ENCODE measurements at places on chromosomes 1 and 21.
A peak's percentile ranks its signal among the peaks of the same experiment; 100 is the strongest.

DNA sequence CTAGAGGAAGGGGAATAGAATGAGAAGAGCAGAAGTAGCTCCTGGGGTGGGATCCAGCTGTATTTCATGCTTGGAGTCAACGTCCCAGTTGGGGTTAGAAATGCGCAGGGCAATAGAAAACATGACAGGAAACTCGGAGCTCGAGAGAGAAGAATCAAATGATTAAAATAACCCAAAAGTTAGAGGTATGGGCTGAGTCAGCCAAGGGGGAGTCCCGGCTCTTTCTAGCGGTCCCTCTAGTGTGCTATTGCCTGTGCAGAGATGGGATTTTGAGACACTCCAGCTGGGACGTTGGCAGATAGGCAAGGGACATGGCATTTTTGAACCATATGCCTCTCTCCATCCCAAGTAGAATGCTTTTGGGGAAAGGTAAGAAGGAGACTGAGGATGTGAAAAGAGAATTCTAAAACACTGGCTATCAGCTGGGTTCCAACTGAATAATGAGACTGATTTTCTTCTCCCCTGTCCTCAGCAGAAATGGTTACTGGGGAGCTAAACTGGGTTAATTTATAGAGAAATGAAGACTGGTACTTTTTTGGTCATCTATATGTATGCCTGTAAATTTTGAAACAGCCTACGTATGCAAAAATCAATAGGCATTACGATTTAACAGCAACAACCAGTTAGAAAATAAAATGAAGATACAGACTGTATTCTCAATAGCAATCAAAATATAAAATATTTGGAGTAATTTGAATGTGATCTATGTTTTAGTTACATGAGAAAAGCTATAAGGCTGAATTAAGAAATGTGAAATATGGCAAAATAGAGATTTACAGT is 7.0 kb upstream of the VPS26C start:
- no peak for DNase-seq

DNA sequence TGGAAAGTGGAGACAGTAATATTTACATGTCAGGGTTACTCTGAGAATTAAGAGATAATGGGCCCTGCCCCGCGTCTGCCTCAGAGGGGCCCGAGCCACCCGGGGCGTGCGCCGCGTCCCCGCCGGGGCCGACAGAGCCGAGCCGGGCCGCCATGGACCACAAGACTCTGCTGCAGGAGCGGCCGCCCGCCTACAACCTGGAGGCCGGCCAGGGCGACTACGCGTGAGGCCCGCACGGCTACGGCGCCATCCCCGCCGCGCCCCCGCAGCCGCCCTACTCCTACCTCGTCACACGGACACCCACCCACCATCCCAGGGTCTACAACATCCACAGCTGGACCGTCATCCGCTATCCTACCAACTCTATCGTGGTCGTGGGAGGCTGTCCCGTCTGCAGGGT is 35.1 kb upstream of the LRRC39 start:
- no peak for DNase-seq

DNA sequence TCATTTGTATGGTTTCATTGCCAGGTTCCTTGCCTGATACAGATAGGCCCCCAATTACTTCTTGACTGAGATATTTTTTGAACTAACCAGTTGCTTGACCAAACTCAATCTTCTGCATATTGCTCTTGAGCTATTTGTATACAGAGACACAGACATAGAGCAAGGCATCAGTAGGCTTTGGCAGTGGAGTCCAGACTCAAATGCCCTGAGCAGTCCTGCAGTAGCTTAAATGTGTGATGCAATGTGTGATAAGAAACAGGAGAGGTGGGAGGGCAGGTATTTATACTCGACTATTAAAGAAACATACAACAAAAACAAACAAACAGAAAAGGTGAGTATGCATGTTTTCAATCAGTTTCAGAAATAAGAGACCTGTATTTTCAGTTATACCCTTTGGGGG is 197.9 kb upstream of the DAB1 start:
- DNase-seq = no peak

DNA sequence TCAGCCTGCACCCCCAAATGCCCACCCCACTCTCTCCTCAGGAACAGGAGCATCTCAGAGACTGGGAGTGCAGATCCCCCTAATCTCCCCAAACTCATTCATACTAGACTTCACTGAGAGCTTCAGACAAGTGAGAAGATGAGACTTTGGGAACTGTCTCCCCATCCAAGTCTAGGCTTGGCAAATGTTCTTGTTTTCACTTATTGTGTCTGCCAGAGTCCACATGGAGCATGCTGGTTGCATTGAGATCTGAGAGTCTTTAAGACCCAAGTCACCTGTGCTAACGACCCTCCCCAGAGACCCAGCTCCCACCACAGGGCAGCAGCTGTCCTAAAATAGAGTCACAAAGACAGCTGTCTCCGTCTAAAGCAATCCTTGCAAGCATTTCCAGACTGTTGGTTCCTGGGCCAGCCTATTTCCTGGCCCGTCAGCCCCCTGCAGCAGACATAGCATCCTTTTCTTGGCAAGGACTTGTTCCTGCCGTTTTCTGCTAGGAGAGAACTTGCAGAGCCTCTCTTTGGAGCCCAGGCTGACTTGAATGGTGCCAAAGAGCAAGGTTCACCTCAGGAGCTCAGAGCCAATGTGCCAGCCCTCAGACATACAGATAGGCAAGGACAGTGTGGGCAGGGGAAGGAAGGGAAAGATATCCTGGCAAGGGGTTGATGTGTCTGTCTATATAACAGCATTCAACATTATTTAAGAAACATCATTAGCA is 1.9 kb upstream of the CNTN2 start:
- DNase-seq = no peak

GRCh38 chr1:208851366-208851765 is 607.2 kb upstream of the PLXNA2 start:
- DNase-seq = no peak

DNA sequence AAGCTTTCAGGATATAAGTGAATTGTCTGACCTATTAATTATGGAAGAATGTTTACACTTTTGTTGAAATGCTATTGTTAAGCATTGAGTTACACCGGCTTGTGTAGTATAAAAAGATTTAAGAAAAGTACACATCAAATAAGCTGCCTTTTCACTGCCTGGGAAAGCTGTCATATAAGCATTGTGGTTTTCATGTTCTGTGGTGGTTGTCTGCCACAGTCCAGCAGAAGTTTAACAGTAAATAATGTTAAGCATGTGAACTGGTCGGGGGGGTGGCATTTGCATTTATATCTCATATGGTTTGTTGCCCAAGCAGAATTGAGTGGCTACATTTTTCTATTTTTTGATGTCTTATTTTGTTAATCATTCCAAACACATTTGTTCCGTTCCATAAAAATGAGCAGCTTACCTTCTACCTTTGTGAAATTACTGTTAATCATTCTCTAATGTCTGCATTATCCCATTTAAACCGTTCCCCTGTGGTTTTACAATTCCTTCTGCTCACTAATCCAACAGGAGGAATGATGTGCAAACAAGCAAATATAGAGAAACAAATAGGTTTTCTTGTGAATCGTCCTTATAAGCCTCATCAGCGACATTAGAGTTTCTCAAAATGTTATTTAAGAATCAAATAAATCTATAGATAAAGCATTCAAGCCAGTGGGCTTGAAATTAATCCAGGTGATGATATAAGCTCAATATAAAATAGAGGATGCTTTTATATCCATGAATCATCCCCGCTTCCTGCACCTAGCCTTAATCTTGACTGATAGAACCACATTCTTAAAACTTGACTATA is 160.8 kb upstream of the SAMSN1 start:
- no peak for DNase-seq

DNA sequence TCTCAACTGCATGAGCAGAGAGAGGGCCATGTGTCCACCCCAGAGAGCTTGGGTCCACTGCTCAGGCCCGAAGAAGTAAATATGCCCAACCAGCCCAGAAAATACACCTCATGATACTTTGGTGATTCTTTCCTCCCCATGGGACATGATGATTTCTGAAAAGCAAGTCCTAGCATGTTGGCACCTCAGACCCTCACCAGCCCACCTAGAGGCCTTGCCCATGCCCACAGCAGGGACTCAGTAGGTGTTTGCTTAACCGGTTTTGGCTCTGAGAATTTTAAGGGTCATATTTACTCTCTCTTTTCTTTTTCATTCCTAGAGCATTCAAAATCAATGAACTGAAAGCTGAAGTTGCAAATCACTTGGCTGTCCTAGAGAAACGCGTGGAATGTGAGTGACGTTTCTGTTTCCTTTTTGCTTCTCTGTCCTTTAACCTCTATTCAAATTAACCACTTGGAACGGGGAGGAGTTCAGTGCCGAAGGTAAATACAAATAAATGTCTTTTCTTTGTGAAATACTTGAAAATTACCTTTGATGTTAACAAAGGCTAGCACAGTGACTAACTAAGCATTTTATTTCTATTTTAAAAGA is 79.7 kb downstream of the PDE9A start:
- no peak for DNase-seq

DNA sequence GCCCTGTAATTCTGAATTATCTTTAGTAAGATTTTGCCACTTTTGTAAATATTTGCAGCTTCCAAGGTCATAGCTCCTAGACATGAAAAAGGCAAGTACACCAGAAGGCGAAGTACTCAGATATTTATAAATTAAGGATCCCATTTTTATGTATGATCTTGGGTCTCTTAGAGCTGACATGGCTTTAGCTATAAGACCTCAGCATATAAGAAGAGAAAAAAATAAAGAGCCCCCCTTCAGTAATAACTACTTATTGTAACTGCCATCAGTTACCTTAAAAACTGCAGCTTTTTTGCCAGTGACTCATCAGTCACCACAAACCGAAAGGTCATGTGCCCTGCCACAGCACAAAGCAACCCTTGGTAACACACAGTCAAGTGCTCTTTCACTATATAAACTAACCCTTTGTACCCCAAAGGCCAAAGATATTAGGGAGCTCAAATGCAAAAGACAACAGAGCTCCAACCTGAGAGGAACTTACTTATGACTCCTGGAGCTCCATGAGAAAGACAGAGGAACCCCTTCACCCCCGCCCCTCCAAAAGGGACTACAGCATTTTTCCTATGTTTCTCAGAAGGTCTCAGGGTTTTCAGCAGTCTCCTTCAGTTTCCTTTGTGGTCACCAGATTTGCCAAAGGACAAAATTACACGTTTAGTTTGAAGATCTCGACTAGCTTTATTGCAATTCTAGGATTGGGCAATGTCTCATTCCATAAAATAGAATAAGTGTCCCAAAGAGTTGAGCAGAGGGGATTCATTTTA is 219.8 kb upstream of the DUSP10 start:
- DNase-seq = peak; percentile 34

- no peak for DNase-seq
These were observed 201.5 kb downstream of the S1PR1 start for GRCh38 chr1:101438359-101438758.

GRCh38 chr1:203459671-203460201 is 15.9 kb upstream of the PRELP start:
- DNase-seq = no peak

- DNase-seq = no peak
These were observed 55.1 kb downstream of the COL18A1 start for GRCh38 chr21:45460011-45460565.

- DNase-seq = no peak
These were observed 98.2 kb upstream of the C1orf87 start for GRCh38 chr1:60171801-60172200.

DNA sequence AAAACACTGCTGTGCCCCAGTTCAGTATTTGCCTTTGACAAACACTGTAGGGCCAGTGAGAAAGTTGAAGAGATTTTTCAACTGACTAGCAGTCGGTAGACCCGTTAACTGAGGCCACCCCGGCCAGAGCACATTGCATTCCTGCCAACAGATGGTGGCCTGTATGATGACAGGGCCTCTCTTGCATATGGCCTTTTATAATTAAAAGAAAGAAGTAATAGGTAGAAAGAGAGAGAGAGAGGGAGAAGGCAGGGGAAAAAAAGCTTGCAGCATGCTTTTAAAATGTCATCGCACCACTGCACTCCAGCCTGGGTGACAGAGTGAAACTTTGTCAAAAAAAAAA is 4.7 kb upstream of the C1orf174 start:
- no peak for DNase-seq

DNA sequence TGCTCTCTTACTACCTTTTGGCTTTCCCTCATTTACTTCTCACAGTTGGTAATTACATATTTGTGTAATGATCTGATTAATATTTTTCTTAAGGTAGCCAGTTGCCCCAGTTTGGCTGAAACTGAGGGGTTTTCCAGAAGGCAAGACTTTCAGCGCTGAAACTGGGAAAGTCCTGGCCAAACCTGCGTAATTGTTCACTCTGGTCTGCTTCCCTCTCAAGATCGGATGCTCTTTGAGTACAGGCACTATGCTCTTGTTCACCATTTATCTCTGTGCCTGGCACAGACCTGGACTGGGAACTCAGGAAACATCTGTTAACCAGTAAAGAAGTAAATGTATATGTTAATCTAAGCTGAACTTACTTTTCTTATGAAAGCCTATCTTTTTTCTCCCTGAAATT is 209.6 kb upstream of the HOOK1 start:
- no peak for DNase-seq

GRCh38 chr1:31675161-31675560 is 28.7 kb downstream of the COL16A1 start:
- no peak for DNase-seq

DNA sequence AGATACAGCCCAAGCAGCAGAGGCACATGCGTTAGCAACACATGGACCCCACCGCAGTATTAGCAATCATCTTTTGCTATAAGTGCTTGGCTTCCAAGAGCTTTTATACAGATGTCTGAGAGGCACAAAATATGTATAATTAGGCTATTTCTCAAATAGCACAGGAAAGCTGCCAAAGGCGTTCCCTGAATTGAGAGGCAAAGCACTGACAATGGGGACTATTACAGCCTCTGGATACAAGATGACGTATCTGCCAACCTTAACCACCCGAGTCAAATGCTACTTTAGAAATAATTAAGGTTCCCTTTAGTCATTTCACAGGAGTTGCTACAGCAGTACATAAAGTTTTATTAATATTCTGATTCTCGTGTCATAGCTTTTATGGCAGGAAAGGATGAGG is 6.4 kb downstream of the STMN1 start:
- DNase-seq = no peak

GRCh38 chr1:109277434-109278204 is 5.3 kb downstream of the PSRC1 start:
- peak; percentile 22 for DNase-seq

GRCh38 chr21:32782698-32783097 is 11.1 kb upstream of the PAXBP1 start:
- no peak for DNase-seq

DNA sequence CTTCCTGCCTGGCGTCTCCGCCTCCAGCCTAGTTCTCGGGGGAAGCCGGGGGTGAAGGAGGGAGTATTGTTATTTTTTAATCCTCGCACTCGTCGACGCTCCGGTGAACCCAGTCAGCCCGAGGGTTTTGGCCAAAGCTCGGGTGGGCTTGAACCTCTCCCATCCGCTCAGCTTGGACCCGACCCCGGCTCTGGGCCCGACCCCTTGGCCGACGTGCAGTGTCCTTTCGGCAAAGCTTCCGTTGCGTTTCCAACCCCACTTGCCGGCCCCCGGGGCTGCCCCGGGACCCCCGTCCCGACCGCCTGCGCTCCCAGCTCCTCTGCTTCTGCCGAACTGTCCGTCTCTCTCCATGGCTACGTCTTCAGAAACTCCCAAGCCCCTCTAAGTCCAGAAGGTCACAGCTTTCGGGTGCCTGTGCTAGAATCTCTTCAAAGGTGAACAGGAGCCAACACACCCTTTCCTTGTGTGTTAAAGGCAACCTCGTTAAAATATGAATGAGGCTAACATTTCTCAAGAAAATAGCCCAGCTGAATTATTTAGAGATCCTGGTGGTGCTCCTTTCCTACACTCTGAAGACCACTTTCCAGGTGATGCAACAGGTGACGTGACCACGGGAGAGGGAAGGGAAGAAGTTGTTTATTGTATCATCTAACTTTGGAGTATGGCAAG is 647 bp downstream of the DESI2 start:
- no peak for DNase-seq

Data from stimulated activated CD8-positive, alpha-beta memory T cell treated with anti-CD3 and anti-CD28 coated beads, Interleukin-7, amount 100 ng/mL, for 1 hour (primary cell).